ENCODE measurements at places on chromosomes 1 and 21.

DNA sequence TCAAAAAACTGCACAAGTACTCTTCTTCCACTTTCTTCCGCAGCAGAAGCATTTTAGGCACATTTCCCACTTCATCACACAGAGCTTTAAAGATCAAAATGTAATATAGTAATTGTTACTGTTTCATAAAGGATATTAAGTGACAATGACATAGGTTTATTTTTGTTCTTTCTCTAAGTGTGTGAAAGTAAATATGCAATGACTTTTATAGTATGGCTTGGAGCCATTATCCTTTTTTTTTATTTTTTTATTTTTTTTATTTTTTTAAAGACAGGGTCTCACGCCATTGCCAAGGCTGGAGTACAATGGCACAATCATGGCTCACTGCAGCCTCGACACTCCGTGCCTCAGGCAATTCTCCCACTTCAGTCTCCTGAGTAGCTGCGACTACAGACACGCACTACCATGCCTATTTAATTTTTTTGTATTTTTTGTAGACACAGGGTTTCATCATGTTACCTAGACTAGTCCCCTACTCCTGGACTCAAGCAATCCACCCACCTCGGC lies 7.0 kb downstream of the TRIM33 start:
- DNase-seq: no peak

DNA sequence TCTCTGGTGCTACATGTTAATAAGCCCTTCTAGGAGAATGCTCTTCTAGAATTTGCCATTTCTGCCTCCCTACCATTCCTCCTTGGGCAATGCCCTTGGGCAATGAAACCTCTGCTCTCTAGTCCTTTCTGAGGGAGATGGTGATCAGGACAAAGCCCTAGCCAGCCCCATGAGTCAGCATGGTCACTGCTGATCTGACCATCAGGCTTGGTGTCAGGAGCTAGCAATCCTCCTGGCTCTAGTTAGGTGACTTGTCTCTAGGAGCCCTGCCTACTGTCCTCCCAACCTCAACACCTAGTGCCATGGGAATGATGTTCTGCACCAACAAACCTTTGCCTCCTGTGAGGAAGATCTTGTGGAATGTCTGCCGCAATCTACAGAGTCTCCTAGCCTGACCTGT lies 89.8 kb downstream of the NMNAT2 start:
- DNase-seq: no peak

- no peak for DNase-seq
These were observed 829.9 kb downstream of the NCAM2 start for GRCh38 chr21:21828130-21828529.

GRCh38 chr21:39924577-39925308 lies 57.5 kb downstream of the PCP4 start:
- no peak for DNase-seq

DNA sequence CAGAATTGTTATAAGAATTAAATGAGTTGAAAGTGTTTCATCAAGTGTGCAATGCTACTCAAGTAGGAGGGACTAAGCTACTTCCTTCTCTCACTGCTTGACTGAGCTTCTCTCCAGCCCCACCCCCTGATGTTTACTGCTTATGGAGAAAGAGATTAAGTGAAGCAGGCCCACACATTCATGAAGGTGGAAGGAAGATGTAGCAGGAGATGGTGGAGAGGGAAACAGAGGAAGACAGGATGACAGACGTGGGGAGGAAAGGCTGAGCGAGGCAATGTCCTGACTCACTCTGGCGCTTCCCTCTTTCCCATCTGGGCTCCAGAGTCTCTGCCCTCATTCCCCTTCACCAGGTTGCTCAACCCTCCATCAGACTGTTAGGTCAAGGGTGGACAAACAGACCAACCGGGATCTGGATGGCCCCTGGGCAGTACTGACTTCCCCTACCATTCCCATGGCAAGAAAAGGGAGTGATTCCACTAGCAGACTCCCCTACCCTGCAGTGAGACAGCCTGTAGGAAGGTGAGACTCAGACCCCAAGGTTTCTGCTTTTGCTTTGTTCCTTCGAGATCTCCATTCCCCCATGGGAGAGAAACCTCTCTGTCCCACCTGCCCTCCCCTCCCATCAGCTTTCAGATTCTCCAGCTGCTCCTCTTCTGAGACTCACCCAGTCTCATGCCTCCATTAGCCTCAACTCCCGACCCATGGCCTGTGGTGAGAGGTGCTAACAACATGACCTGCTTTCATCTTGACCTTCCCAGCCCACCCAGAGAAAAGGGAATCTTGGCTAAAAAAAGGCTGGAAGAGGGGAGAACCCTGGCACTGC lies 3.1 kb upstream of the ARHGEF2 start:
- peak; percentile 40 for DNase-seq

GRCh38 chr1:158830904-158831507 lies at the start of gene MNDA:
Gene MNDA, plus strand, starts transcription at chr1:158831351. Its CDS starts 10,803 bp downstream, at chr1:158842154.
- DNase-seq: no peak

DNA sequence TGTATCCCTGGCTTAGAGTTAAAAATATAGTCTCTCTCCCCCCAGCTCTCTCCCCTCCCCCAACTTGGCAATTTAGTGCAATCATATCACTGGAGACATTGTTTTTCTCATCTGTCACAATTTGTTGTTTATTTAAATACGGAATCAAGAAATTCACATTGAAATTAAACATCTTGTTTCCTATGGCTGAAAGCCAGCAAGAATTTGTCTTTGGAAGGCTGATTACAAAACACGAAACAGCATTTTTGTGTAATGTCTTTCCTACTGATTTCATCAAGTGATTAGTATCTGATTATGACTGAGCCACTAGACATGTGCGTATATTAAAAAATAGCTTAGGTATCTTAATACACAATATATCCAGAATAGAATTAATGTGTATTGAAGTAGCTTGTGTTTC lies 119.7 kb downstream of the LYPLAL1 start:
- DNase-seq: no peak

- no peak for DNase-seq
These were observed 476.5 kb downstream of the KCNT2 start for GRCh38 chr1:196131691-196132090.

DNA sequence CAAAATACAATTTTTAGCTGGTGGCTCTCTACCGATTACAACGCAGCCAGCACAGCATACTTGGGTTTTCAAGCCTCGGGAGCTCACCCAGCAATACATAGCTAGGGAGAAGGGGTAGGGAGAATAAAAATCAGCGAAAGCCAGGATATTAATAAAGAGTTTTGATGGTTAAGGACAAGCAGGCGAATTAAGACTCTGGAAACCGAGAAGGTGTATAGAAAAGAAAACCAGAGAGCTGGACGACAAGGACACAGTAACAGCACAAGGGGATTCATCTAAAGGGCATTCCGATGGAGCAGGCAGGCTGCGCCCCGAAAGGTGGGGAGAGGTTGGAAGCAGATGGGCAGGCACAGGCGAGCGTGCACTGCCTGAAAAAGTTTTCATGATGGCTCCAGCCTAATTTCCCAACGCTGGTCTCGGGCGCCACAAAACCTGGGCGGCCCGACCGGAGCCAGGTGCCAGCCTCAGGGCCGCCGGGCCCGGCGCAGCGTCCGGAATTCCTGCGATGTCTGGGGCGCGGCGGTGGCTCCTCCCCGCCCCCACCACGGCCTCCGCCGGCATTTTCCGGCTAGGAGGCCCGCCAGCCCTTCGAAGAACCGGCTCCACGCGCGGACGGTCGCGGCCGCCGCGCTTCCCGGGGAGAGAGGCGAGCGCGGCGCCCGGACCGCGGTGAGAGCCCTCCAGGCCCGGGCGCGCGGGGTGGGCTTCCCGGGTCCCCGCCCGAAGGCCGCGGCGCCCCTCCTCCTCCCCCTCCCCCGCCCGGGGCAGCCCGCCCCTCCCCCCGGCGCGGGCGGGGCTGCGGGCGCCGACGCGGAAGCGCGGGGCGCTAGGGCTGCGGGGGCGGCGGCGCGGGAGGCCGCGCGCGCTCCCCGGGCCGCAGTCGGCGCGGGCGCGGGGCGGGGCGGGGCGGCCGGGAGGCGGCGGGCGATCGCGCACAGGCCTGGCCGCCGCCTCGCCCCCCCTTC lies 774 bp upstream of the DYRK1A start:
- peak; percentile 62 for DNase-seq

DNA sequence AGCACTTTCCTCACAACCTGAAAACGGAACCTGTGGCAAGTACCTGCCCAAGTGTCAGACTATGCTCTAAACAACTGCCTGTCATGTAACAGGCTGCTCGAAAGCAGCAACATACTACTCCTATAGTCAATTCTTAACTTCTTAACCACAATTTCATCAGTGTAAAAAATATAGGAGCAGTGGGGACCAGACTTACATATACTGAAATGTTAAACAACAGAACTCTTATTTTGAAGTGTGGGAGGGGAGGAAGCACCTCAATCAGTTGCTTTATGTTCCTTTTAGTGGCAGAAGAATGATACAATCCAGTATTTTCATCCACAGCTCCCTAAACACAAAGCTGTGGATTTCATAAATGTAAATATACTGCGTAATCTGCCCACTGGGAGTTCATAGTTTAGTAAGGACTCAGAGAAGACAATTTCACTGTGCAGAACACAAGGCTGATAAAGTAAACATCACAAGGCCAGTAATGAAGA lies 44.2 kb downstream of the WLS start:
- DNase-seq: no peak

DNA sequence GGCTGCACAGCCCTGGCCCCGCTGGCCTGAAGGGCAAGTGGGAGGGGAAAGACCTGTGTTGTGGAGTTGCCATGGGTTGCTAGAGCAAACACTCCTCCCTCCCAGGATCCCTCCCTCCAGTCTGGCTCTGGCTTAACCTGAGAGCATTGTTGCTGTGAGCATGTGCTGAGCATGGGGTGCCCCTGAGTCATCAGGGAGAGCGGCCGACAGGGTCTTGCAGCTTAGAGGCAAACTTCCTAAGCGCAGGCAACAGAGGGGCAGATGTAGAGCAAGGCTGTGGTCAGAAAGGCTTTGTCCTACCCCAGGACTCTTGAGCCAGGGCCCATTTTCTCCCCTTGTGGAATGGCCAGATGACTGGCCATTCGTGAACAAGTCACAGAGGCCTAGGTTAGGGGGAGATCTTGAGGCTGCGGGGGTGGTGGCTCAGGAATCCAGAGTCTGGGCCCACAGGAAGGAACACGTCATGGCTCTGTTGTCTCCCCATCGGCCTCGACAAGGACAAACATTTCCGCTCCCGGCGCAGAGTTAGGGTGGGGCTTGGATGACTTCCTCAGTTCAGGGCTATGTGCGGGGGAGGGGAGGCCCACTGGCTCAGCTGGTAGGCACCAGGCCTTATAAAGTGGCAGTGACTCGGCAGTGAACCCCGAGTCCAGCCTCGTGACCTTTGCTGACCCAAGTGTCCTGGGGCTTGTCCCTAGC lies 362 bp upstream of the DYNLT4 start:
- peak; percentile 91 for DNase-seq

DNA sequence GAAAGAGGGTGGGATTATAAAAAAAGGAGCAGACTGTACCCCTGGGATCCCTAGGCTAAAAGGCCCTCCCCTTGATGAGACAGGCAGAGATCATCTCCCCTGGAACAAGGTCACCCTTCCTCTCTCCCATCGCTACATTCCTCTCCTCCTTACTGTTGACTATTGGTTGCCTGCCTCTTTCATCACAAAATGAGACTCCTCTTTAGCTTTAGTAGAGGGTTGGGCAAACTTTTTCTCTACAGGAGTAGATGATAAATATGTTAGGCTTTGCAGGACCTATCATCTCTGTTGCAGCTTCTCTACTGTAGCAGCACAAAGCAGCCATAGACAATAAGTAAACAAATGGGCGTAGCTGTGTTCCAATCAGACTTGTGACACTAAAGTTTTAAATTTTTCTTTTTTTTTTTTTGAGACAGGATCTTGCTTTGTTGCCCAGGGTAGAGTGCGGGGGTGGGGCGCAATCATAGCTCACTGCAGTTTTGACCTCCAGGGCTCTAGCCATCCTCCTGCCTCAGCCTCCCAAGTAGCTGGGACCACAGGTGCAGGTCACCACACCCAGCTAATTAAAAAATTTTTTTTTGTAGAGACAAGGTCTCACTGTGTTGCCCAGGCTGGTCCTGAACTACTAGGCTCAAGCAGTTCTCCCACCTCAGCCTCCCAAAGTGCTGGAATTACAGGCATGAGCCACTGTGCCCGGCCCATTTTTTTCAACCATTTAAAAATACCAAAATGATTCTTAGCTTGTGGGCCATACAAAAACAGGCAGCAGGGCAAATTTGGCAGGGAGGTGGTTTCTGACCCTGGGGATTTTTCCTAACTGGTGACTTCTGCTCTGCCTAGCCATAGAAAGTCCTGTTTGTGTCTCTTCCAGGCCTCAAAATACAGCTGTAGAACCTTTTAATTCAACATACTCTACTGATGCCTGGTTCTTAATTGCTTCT lies 15.1 kb downstream of the MCL1 start:
- no peak for DNase-seq

- no peak for DNase-seq
These were observed 51.7 kb downstream of the WLS start for GRCh38 chr1:68180441-68181164.

DNA sequence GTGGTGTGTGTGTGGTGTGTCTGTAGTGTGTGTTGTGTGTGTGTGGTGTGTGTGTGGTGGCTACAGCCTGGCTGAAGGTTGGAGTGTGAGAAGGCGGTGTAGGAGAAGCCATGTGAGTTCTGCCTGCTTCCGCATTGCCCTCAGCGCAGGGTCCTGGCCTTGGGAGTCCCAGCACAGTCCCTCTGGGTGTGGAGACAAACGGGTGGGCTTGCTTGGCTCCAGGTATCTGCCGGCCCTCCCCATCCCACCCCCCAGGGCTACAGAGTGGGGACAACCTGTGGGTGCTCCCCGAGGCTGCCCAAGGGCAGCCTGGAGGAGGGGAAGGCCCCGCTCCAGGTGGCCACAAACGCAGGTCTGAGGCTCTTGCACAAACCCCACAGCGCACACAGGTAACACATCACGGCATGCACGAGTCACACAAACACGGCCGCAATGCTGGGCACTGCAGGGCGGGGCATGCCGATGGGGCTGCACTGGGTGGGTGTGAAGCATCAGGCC lies 31.7 kb upstream of the ADARB1 start:
- no peak for DNase-seq

- DNase-seq: no peak
These were observed 10.3 kb upstream of the THEMIS2 start for GRCh38 chr1:27862004-27862403.

DNA sequence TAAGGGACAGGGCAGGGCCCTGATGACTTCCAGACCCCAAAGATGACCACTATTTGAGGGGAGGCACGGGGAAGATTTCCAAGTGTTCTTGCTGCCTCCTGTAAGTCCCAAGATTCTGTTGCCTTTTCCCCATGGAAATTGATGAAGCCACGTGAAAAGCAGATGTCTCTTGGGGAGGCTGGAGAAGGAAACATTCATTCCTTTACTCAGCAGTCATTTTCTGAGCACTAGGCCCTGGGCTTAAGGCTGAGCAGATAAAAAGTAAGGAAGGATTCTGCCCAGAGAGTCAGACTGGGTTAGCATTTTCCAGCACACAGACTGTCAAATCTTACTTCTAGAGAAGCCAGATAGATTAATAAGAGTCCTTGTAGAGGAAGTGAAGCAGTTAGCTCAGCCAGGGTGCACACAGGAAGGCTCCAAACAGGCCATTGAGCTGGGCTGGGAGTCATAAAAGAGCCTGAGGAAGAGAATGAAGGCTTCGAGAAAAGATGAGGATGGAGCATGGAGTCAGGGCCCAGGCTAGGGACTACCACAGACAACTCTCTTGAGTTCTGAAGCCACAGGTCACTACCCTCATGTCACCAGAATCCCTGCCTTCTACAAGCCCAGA lies 10.1 kb downstream of the EXTL1 start:
- no peak for DNase-seq
